Stimulated activated CD4-positive, alpha-beta T cell treated with anti-CD3 and anti-CD28 coated beads, Interleukin-15, amount 100 ng/mL, for 1 hour (primary cell): ENCODE measurements at places on chromosomes 16 and 17.

DNA sequence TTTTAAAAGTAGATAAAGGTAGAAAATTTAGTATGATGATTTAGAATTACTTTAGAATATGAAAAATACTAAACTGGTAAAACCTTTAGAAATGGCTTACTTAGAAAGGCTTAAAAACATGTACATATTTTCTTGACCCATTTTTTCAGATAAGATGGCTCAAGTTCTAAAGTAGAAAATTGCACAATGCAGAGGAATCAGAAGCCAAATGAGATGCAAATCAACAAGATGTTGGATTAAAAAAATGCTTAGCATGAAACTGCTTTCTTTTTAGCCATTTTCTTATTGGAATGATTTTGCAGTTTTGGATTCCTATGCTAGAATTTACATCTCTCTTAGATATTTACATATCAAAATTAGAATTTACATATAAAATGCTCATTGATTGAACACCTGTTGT lies 1.5 kb upstream of the KRTAP3-1 start:
- DNase-seq: no peak

DNA sequence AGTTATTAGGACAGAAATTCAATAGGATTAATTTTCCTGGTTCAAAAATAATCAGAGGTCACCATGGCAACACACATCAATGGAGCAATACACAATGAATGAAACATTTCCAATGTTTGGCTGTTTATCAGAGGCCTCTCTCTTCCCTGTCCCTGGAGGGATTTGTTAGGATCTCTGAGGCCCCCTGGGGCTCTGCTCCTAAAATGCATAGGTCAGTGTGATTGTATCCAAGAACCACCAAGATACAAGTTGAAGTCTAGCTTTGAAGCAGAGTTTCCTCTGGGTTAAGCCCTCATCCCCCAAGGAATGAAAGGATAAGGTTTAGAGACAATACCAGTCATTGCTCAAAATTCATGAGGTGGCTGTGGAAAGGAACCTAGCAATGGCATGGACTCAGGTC lies 561.2 kb upstream of the C16orf82 start:
- DNase-seq: no peak

DNA sequence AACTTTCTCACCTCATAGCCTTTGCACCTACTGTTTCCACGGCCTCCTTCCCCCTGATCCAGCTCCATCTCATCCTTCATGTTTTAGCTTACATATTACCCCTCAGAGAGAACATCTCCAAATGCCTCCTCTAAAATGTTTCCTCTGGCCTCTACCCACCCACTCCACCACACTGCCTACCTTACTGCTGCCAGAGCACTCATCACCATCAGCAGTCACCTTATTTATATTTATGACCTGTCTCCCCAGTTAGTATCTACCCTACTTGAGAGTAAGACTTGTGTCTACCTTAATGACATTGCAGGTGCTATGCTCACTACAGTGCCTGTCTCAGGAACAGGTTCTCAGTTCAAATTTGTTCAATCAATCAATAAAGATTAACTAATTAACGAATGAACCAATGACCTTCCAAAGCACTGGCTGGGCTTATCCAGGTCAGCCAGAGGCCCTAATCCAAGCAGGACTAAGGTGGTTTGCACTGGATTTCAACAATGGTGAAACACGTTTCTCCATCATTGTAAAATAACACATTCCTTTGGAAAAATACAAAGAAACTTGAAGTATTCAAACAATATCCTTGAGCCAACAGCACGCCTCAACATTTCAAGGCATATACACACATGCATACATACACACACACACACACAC lies 41.1 kb downstream of the AMFR start:
- DNase-seq: no peak

GRCh38 chr16:8740775-8741355 lies 56.6 kb downstream of the TMEM186 start:
- DNase-seq: no peak

- no peak for DNase-seq
Observed at GRCh38 chr17:15999974-16000827, 577 bp downstream of the TTC19 start.

DNA sequence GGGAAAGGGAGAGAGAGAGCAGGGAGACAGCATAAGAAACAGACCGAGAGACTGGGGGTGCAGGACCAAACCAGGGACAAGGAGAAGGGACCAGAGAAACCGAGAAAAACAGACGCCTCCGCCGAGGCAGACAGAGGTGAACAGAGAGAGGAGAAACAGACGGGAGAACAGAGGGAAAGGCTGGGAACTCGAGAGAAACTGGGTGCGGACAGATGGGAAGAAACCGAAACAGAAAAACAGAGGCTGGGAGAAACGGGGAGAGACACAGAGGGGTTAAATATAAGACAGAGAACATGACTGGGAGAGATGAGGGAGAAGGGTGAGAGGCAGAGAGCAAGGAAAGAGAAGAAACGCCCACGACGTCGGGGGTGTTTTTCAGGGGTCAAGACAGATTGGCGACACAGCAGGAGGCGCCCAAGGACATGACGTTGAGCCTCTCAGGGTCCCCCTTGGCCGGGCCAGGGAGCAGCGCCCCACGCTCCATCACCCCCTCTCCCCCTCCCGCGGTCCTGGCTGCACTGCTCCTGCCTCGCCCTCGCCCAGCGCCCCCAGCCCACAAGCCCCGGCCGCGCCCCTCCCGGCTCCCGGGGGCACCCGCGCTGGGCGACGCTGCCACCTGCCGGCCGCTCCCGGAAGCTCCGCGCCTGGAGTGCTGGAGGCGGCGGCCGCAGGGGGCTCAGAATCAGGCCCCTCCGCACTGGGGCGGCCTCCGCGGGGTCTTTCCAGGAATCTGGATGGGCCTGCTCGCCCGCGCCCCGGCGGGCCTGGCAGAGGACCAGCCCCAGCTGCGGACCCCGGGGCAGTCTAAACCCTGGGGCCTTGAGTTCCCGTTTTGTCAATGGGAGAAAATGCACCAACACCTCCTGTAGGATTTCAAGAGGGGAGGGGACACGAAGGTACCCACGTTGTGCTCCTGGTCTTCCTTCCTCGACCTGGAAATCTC lies 1.3 kb upstream of the TMEM92 start:
- peak; percentile 48 for DNase-seq

DNA sequence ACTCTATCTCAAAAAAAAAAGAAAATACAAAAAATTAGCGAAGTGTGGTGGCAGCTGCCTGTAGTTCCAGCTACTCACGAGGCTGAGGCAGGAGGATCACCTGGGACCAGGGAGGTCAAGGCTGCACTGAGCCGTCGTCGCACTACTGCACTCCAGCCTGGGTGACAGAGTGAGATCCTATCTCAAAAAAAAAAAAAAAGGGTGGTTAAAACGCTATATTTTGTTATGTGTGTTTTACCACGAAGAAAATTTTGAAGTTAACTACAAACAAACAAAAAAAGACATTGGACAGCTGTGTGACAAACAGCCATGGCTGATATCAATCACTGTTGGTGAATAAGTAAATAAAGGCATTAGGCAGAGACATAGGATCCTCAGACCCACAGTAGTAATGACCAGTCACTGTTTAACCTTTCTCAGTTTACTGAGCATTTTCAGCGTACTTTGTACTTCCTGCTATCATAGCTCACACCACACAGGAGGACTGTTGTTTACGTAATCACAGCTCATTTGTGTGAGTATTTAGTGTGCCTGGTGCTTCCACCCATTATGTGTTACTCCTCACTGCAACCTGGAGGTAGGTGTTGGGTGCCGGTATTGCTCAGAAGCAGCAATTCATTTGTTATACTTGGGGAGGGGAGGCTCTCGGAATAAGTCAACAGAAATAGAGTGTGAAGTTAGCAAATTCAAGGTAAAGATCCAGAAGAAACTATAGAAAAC lies 55.4 kb downstream of the COPRS start:
- no peak for DNase-seq

DNA sequence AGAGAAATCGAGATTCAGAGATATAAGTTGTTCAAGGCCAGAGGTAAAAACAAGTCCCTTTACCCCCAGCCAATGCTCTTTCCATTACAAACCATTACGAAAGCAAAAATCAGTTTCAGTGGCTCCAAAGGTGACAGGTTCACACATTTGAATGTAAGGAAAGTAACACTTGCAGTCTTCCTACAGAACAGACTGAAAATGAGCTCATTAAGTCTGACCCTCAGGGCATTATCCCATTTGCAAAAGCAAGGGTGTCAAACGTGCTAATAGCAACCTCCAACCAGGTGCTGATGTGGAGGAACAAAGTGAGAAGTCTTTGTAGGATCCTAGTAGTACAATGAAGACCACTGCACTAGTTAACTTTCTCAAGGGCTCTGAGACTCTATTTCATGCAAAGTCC lies 65.2 kb downstream of the XPO6 start:
- DNase-seq: no peak

DNA sequence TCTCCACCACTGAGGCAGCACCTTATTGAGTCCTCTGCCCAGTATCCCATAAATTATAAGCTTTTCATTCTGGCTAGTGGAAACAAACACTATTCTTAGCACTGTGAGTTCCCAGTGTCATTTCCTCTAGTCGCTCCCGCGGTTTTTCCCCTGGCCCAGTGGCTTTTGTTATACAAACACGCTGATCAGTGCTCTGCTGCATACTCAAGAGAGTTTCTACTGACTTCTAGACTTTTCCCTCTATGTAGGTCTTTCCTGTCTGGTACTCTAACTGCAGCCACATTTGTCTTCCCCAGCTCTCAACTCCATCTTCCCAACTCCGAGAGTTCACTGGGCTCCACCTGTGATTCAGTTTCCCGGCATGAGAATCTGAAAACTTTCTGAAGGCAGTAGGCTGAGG lies 556.6 kb upstream of the SALL1 start:
- no peak for DNase-seq

GRCh38 chr16:80231888-80232287 lies 308.9 kb upstream of the DYNLRB2 start:
- no peak for DNase-seq

- no peak for DNase-seq
Observed at GRCh38 chr16:5396880-5397279, 299.3 kb upstream of the EEF2KMT start.

GRCh38 chr17:77049440-77049839 lies 91.3 kb upstream of the SEC14L1 start:
- no peak for DNase-seq

GRCh38 chr17:32757963-32758362 lies 119.0 kb downstream of the MYO1D start:
- no peak for DNase-seq

GRCh38 chr17:44990994-44991393 lies 22.9 kb upstream of the C1QL1 start:
- no peak for DNase-seq

- no peak for DNase-seq
Observed at GRCh38 chr16:2737895-2738418, 14.5 kb upstream of the SRRM2 start.
